ENCODE measurements at places on chromosomes 16 and 17.

GRCh38 chr17:45893725-45894021, 681 bp upstream of the MAPT start:
- DNase-seq: no peak

DNA sequence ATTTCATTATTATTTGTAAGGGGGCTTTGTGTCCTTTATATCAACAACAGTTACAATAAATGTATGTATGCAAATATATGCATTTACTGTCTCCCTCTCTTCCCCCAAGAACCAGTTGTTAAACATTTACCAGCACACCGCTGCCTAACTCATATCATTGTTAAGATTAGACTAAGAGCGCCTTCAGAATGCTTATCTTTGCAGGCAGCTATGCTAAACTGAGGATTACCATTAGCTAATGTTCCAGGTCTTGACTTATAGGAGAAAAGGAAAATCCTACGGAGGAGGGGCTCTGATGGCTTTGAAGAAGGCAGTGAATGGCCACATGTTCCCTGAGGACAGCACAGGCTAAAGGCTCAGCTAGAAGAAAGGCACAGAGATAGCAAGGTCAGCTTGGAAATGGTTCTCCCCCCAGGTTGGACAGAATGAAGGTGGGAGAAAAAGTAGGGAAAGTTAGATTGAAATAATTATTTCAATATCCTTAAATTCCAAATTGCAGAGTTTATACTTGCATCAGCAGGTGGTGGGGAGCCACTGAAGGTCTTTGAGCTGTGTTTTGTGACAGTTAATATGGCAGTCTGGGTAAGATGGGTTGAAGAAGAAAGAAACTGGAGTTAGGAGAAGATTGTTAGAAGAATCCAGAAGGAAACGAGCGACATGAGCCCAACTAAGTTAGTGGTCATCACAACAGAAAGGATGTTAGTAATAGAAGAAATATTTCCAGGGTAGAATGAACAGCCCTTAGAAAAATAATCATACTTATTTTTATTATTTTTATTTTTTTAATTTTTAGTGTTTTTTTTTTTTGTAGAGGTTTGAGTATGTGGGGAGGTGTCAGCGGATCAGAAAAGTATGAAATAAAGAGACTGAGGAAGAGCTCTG, 87.0 kb upstream of the MAF start:
- DNase-seq: no peak

- no peak for DNase-seq
Measured at GRCh38 chr16:63982741-63983140, 1139.1 kb downstream of the CDH11 start.

DNA sequence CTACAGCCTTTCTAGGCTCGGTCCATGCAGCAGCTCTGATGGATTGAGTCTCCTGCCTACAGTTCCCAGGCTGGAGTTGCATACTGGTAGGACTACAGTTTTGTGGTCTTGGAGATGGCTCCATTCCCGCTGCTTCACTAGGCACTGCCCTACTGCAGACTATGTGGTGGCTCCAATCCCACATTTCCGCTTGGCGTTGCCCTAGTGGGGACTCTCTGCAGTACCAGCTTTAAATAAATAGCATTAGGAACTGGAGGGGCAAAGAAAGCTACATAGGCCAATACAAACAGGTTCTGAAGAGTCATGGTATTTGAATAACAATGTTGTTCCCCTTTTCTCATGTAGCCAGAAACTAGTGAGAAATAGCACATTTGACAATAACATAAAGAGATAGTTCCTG, 5.4 kb upstream of the GOSR2 start:
- DNase-seq: no peak

GRCh38 chr17:75301502-75302206, 12.4 kb upstream of the SLC25A19 start:
- peak; percentile 30 for DNase-seq

DNA sequence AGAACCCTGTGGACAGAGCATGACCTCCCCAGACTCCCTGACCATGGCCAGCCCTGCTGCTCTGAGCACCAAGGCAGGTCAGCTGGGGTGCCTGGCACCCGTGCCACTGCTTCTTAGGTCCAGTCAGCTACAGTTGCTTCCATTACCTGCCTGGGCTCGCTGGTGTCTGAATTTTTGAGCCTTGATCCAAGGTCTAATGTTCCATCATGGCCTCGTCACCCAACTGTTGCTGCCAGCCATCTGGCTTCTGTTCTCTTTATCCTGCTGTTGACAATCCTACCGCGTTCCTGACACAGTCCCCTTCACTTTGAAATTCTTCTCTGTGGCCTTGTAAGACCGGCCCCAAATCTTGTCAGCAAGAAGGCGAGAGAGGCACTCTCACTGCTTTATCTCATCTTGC, 16.7 kb downstream of the GLYR1 start:
- no peak for DNase-seq

DNA sequence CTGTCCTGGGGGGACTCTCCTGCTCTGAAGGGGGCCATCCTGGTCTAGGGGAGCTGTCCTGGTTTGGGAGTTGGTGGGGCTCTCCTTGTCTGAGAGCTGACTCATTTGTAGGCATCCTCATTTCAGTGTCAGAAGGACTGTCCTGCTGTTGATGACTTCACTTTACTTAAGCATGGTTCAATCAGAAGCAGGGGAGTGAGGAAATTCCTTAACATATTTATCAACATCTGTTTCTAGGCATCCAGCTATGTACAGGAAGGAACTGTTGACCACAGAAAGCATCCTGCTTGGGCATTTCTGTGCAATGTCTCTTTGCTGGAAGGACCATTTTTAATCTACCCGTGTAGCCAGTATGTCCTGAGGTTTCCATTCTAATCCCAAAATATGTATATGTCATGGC, 502.7 kb upstream of the HSBP1 start:
- DNase-seq: no peak

GRCh38 chr16:49547448-49547847, 173.8 kb downstream of the C16orf78 start:
- DNase-seq: no peak

DNA sequence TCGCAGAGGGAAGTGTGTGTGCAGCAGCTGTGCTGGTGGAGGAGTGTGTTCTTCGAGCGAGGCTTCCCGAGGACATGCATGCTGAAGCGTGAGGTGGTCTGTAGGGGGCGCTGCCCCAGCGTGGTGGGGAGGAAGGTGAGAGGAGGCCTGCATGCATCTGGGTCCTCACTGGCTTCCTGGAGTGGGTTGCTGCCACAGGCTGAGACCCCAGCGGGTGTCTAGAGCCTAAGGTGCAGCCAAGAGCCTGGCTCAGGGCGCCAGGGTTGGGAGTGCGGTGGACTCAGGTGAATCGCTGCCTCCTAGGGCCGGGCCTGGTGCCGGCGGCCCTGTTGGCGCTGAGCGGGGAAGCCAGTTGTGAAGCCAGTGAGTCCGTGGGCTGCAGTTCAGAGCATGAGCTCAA, 7.5 kb upstream of the HSD3B7 start:
- peak; percentile 56 for DNase-seq

- no peak for DNase-seq
Measured at GRCh38 chr16:24471561-24472350, 67.6 kb upstream of the RBBP6 start.

GRCh38 chr17:61478026-61478789, 26.0 kb downstream of the TBX4 start:
- DNase-seq: no peak

DNA sequence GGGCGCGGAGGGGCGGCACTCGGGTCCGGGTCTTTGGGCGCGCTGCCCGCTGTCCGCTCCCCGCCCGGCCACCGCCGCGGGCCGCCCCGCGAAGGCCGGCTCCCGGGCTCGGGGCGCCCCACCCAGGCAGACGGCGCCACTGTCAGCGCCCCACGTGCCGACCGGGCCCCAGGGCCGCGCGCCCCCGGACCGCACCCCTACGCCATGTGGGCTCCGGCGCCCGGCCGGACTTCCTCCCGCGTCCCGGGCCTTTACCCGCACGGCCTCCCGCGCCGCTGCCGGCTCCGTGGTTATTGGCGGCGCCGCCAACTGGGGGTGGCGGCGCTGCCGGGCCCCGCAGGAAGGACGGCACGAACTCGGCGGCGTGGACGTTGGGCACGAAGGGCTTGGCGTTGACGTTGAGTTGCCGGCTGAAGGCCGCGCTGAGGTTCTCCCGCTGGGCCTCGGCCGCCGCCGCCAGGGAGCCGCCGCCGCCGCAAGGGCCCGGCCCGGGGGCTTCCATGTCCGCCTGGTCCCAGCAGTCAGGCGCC, 577 bp downstream of the GSPT1 start:
- peak; percentile 60 for DNase-seq

DNA sequence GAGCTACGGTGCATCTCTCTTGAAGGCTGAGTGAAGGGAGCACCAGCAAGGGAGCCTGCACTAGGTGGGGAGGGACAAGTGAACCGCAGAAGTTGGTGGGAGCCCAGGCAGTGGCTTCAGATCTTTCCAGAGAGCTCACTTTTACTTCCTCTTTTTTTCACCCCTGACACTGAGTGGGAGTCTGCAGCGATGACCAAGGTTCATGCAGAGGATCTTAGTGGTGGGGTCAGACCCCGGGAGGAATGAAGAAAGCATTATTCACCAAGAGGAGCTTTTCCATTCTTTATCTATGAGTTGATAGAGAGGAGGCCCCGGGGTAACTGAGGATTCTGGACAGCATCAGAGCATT, 3.0 kb upstream of the CCL2 start:
- DNase-seq: peak; percentile 73

DNA sequence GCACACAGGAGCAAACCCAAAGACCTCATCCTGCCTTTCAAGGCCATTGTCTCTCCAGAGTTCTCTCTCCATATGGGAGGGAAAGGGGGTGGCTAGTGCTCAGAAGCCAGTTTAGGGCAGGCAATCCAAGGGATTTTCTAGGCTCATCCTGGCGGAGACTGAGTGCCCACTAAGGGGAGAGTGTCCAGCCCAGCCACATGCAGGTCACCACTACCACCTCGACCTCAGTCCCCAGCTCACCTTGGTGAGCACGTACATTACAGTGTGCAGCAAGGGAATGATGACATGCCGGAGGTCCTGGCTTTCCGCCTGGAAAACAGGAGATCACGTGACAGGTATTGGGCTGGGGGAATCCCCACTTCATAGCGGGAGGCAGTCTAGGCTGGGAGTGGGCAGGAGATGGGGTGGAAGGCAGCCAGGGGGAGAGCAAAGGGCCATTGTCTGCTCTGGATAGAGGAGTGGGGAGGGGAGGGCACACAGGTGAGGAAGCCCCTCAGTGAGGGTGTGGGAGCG, 29.9 kb downstream of the PIK3R6 start:
- no peak for DNase-seq

- DNase-seq: no peak
Measured at GRCh38 chr16:1771864-1772361, 570 bp upstream of the NME3 start.

GRCh38 chr17:72421128-72422092, 300.6 kb downstream of the SOX9 start:
- DNase-seq: peak; percentile 1

GRCh38 chr16:88282564-88283395, 100.0 kb upstream of the ZNF469 start:
- no peak for DNase-seq

GRCh38 chr17:63986821-63987220, 11.3 kb upstream of the PRR29 start:
- no peak for DNase-seq

GRCh38 chr16:57590654-57591085, 37.8 kb upstream of the ADGRG1 start:
- DNase-seq: no peak

GRCh38 chr16:31036691-31037090, 3.3 kb downstream of the STX4 start:
- no peak for DNase-seq

DNA sequence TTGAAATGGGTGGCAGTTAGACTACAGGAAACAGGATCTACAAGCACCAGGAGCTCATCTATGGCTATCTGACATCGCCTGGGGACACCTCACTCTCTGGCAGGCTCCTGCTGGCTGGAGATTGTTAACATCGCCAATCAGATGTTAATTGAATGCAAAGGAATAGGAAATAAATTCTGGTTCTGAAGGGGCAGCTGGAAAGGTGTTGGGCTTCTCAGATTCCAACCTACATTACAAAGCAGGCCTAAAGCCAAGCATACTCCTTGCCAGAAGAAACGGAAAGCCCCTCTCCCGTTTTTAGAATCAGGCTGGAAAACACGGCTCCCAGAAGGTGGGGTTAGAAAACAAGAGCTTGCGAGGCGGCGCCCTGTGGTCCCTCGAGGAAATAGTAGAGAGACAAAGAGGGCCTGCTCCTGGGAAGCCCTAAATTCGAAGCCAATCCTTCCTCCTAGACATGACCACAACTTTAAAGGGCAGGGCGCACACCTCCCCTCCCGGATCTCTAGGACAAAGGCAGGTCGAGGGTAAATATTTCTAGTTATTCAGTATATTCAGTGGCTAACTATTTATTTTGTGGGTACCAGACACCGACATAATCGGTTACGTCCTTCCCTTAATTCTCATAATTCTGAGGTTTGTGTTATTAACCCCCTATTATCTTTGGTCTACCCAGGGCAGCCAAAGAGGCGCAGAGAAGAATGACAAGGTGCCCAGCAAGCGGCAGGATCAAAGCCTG, 763 bp upstream of the TOM1L1 start:
- DNase-seq: peak; percentile 30

GRCh38 chr16:1188432-1189189, 35.7 kb downstream of the CACNA1H start:
- peak; percentile 79 for DNase-seq

GRCh38 chr17:57724026-57724728, 20.9 kb downstream of the CCDC182 start:
- DNase-seq: no peak

DNA sequence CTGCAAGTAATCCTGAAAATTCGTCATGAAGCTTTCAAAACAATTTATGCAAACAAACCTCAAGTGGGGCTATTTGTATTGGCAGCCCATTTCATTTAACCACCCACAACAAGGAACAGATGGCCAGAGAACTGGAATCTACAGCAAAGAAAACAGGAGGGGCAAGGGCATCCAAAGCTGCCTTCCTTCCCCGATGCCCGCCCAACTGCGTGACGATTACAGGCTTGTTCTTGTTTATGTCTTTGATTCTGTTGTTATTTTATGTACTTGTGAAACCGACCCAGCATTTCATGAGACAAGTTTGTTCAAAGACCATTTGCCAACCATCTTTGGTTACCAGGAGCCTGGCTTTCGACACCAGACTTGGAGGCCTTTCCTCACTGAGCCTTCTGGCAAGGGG, 59.1 kb upstream of the IRX6 start:
- DNase-seq: no peak

GRCh38 chr16:86681031-86681756, 102.8 kb downstream of the FOXL1 start:
- DNase-seq: no peak

DNA sequence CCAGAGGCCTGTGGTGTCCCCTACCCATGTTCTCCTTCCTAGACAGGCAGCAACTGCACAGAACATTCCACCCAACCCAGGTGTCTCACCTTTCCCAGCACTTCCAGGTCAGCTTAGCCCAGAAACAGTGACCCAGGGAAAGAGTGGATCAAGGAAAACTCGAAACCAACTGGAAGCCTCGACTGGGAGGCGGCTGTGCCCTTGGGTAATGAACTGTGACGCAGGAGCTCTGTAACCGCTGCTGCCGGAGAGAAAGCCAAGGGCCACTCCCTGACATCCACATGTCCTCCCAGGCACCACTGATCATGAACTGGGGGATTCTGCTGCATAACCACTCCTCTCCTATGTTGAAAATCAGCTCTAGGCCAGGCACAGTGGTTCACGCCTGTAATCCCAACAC, 34.4 kb downstream of the WDR59 start:
- DNase-seq: no peak

GRCh38 chr16:6897876-6898485, 434.7 kb upstream of the RBFOX1 start:
- DNase-seq: no peak

Measured in hematopoietic multipotent progenitor cell treated with erythropoietin and hydrocortisone succinate and interleukin-3 and kit ligand, for 6 days (in vitro differentiated cells).